B cell (primary cell): ENCODE measurements at places on chromosomes 7 and 10.

DNA sequence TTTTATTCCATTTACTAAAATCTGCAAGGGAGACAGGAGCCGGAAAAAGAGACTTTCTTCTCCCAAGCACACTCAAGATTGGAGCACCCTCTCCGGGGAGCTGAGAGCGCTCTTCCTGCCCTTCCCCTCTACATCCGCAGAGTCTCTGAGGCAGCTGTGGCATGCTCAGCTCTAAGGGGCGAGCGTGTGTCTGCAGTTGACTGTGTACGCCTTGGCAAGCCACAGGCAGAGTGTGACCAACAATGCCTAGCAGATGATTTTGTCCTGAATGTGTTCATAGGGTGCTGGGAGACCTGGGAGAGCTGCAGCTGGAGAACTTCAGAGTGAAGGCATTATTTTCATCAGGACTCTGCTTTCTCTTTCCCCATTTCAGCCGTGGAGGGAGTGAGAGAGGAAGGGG, 20.7 kb downstream of the MTURN start:
- no peak for DNase-seq

GRCh38 chr7:80133361-80134114, 1.1 kb upstream of the GNAI1 start:
- DNase-seq: no peak

- DNase-seq: no peak
Observed at GRCh38 chr7:11182736-11183135, 209.1 kb downstream of the PHF14 start.

DNA sequence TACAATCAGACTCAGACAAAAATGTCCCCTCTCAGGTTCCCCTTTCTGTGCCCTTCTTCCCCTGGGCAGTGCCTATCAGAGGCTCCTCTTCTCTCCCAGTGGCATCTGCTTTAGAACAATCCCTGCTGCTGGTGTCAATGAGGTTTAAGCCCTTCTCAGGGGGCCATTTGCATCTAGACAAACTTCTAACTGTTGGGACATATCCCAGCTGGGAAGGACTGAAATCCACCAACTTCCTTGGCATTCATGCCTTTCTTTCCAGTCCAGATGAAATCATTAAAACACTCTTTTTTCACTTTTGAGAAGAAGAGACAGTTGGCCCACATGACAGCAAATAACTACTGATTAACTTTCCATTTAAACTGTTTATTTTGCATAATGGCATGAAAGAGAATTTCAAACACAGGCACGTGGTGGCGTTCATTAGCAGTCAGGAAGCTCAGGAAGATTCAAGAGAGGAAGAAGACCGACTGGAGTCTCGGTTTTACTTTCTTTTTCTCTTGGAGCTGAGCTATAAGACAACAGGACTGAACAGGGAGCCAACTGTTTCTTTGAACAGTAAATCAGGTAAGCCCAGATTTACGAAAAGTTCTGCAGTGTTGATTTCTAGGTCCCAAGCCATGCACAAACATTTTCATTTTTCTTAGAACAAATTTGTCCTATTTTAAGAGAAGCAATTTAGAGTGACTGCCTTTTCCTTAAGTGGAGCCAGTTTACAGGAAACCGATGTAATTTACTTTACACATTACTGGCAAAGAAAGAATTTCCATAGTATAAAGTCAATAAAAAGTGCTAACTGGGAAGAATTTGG, at the start of gene GIMAP2:
TSS of gene GIMAP2 (plus strand) at position 488 of the 811 bp plus-strand sequence. CDS start 1,354 bp downstream, outside the sequence.
- DNase-seq: peak; percentile 64

DNA sequence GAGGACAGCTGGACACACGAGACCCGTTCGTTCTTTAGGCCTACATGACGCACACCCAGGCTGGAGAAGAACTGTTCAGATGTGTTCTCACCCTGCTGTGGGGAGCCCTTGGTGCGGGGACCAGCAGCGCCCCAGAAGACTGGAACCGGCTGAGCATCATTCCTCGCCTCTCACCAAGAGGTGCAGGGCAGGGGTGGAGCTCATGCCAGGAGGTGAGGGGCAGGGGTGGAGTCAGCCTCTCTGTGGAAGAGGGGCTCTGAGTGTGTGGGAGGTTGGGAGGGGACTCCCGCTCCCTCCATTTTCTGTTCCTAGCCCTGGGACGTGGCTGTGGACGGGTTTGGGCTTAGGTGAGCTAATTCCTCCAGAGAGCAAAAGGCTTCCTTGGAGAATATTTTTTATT, 66.0 kb upstream of the SHH start:
- DNase-seq: no peak

GRCh38 chr10:99382176-99382575, 48.2 kb downstream of the GOT1 start:
- DNase-seq: no peak

GRCh38 chr10:74733612-74734011, 92.8 kb upstream of the KAT6B start:
- no peak for DNase-seq

DNA sequence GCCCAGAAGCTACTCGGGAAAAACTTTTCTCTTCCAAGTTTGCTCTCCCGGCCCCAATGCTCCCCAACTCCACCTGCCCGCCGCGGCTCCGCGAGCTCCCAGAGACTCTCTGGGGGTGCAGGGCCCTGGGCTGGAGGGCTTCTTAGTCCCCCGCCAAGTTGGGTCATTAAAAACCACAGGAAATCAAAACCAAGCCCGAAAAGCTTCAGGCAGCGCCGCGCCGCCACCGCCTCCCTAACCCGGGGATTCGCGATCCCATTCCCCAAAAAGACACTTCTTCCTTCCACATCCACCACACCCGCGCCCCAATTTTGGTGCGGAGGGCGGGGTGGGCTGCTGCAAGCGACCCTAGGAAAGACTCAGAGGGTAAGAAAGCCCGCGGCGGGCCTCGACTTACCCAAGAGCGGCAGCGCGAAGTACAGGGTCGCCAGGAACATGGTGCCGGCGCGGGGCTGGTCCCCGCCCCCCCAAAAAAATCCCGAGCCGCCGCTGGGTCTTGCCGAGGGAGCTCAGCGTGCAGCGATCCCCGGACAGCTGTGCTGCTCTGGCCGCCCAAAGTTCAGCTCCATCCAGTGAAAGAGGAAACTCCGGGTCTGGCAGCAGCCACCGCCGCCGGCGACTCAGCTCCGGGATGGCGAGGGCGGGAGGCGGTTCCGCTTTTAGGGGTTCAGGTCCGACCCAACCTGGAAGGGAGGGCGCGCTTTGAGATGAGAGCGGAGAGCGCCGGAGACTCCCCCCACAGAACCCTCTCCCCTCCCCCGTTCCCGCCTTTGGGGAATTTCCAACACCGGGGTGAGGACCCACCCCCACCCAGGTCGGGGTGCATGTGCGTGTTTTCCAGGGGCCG, 1.2 kb downstream of the GFRA1 start:
- no peak for DNase-seq

GRCh38 chr10:99551616-99552015, 18.9 kb downstream of the NKX2-3 start:
- no peak for DNase-seq

DNA sequence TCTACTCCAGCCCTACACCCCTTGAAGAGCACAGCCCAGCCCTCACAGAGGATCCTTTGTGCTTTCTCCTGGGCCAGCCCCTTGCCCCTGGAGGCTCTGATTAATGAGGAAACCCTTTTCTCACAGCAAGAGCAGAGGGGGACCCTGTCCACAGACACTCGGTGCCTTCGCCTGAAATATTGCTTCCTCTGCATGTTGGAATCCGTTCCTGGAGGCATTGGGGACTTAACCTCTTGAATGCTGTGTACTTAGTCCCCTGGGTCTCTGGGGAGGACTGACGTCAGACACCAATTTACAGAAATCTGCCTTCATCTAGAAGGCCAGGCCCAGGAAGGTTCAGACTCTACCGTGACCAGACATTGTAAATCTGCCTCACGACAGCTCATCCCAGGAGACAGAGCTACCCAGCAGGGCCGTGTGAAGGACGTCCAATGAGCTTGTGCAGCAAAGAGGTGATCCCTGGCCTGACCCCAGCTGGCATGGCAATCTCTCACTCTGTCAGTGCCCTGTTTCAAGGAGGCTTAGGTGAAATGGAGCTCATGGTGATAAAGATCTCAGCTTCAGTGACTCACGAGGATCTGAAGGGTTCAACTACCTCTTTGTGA, 8.1 kb upstream of the TMEM72 start:
- DNase-seq: no peak

- no peak for DNase-seq
Observed at GRCh38 chr10:36073796-36074345, 431.8 kb upstream of the FZD8 start.
